ENCODE measurements at places on chromosomes 4 and X. TPM values are rescaled to one million over a fixed set of nuclear protein-coding genes. Genes with fewer than 3 reads are reported as not detected.

- no peak for DNase-seq
These were observed 16.0 kb downstream of the SUPT20HL1 start for GRCh38 chrX:24376403-24376802.

GRCh38 chr4:182492423-182492822, 249.2 kb downstream of the TENM3 start:
- DNase-seq = no peak

DNA sequence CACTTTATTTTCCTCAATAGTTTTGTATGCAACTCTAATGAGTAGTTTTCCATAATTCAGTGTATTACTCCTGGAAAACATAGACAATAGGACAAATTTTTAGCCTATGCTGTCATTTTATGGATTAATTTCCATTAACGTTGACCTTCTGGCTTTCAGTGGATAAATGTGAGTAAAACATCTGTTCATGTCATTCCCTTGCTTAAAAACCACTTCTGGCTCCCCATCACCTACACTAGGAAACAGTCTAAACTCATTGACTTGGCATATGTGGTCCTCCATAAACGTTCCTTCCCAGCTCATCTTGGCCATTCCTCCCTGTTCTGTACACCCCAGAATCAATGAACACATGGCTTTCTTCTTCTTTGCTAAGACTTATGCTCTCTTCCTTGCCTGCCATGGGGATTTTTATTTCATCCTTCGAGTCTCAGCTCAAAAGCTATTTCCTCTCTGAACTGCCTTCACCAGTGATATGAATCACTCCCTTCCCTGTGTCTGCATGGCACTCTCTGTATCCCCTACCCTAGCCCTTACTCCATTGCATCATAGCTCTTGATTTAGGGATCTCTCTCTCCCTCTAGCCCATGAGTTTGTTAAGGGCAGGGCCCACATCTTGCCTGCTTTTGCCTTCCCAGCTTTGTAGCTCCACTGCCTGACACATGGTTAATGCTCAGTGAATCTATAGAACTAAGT, 34.8 kb downstream of the DOCK11 start:
- no peak for DNase-seq

DNA sequence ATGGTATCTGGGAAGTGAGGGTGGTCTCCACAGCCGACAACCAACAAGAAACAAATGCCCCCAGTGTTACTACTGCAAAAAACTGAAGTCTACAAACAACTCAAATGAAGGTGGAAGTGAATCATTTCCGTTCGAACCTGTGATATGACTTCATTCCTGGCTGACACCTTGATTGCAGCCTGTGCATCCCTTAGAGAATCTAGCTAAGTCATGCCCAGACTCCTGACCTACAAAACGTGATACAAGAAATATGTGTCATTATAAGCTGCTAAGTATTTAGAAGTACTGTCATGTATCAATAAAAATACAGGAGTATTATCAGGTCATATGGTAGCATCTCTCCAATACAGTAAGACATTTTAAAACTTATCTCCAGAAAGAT, 959.7 kb upstream of the LCORL start:
- DNase-seq = no peak

DNA sequence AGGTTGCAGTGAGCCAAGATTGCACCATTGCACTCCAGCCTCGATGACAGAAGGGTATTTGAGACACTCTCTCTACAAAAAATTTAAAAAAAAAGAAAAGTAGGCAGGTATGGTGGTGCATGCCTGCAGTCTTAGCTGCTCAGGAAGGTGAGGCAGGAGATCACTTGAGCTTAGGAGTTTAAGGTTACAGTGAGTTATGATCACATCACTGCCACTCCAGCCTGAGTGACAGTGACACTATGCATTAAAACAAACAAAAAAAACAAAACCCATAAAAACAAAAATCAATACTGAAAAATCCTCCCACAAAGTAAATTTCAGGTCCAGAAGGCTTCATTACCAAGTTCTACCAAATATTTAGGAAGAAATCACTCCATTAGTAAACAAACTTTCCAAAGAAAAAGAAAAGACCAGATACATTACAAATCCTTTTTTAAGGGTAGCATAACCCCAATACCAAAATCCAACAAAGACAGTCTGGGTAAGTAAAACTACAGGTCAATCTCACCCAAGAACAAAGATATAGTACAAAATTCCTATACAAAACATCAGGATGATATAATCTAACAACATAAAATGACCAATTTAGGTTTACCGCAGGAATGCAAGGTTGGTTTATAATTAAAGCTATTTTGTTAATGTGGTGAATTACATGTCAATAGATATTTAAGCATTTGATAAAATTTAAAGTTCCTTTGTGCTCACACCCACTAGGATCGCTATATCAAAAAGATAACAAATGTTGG, 11.7 kb downstream of the NELFA start:
- DNase-seq = no peak

DNA sequence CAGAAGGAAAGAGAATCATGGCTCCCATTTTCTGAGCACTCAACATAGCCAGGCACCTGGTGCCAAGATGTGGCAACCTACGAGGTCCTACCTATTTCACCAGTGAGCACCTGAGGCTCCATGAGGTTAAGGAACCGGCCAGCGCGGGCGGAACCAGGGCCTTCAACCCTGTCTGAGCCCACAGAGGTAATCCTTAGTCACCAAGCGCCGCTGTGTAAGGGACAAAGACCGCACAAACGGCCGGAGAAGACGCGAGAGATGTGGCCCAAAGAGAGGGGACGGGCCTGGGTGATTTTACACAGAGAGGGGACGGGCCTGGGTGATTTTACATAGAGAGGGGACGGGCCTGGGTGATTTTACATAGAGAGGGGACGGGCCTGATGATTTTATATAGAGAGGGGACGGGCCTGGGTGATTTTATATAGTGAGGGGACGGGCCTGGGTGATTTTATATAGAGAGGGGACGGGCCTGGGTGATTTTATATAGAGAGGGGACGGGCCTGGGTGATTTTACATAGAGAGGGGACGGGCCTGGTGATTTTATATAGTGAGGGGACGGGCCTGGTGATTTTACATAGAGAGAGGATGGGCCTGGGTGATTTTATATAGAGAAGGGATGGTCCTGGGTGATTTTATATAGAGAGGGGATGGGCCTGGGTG, 114.2 kb downstream of the SMIM20 start:
- no peak for DNase-seq

DNA sequence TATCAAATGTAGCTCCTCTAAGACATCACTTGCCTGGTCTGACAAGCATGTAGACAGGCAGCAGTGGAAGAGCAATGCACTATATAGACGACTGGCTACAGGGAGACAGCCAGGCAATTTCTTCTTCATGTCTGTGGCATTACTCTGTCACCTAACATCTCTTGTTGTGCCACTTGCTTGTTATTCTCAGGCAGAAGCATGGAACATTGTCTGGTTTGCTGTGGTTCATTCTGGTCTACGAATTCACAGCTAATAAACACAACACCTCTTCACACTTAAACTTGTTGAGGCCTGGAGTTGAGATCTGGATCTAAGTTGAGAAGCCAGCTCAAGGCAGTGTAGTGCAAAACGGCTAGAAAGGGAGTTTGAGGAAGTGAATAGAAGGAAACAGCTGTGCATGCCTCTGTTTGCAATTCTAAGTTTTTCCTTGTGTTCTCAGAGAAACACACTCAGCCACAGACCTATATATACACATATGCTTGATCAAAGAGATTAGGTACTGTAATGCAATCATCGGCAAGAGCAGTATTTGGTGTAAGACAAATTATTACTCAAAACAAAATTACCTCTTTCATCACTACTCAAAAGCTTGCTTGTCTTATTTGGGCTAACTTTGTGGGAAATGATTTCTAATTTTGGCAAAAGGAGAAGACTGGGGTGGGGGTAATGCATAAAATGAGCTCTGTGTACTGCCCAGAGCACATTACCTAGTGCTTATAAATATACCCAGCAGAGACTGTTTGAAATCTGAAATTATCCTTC, 243.8 kb downstream of the PPP3CA start:
- DNase-seq = peak; percentile 17

GRCh38 chr4:83139514-83140156, 25.1 kb upstream of the PLAC8 start:
- no peak for DNase-seq

- no peak for DNase-seq
These were observed 514.5 kb upstream of the SLIT2 start for GRCh38 chr4:19736968-19737756.

- no peak for DNase-seq
These were observed 63.9 kb downstream of the WFS1 start for GRCh38 chr4:6333301-6334202.

- DNase-seq = no peak
These were observed 132.6 kb downstream of the TET2 start for GRCh38 chr4:105279314-105279713.

- no peak for DNase-seq
These were observed 30.2 kb downstream of the CRLF2 start for GRCh38 chrX:1182211-1182610.

- no peak for DNase-seq
These were observed 28.1 kb downstream of the INPP4B start for GRCh38 chr4:142818031-142818430.

- no peak for DNase-seq
These were observed 308.5 kb downstream of the CENPC start for GRCh38 chr4:67236788-67237187.

GRCh38 chr4:66930206-66930605, 615.1 kb downstream of the CENPC start:
- DNase-seq = no peak

The OTUD6A gene
- not detected for polyA plus RNA-seq

The REELD1 gene
- polyA plus RNA-seq = 0.80 TPM

The ELK1 gene
- polyA plus RNA-seq = 25.8 TPM

The TRPC3 gene
- polyA plus RNA-seq = 2.2 TPM

The COL4A6 gene
- polyA plus RNA-seq = 16.0 TPM

The NRK gene
- polyA plus RNA-seq = 15.1 TPM

The LUZP4 gene
- polyA plus RNA-seq = not detected

The RBM47 gene
- polyA plus RNA-seq = 86.9 TPM

The GDPD2 gene
- polyA plus RNA-seq = 1.9 TPM

The FGG gene
- polyA plus RNA-seq = not detected

The TLR2 gene
- 9.8 TPM for polyA plus RNA-seq

The IL13RA2 gene
- polyA plus RNA-seq = 1.6 TPM
